ENCODE measurements at places on chromosomes 5 and 9. TPM values are rescaled to one million over a fixed set of nuclear protein-coding genes. Genes with fewer than 3 reads are reported as not detected.

GRCh38 chr5:160799184-160799583, 52.8 kb downstream of the ATP10B start:
- no peak for DNase-seq

Gene PCDH1
- 42.6 TPM for total RNA-seq

- DNase-seq, result no peak
Observed at GRCh38 chr5:79692596-79692995, 3.0 kb downstream of the CMYA5 start.

Gene VCAN
- 3.8 TPM for total RNA-seq

GRCh38 chr5:77444356-77444755, 47.8 kb downstream of the WDR41 start:
- no peak for DNase-seq

DNA sequence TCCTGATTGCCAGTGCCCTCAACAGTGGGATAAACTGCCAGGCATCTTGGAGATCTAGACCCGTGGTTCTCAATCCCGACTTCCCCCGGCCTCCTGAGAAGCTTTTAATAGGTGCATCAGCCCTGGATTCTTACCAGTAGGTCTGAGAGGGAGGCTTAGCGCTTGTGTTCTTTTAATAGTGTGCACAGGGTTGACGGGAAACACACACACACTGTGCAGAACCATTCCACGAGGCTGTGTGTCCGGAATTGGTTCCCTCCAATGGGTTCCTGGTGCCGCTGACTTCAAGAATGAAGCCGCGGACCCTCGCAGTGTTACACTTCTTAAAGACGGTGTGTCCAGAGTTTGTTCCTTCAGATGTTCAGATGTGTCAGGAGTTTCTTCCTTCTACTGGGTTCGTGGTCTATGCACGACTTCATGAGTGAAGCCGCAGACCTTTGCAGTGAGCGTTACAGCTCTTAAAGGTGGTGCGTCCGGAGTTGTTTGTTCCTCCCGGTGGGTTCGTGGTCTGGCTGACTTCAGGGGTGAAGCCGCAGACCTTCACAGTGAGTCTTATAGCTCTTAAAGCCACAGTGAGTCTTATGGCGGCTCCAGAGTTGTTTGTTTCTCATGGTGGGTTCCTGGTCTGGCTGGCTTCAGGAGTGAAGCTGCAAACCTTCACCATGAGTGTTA, 46.6 kb upstream of the PRSS3 start:
- no peak for DNase-seq

DNA sequence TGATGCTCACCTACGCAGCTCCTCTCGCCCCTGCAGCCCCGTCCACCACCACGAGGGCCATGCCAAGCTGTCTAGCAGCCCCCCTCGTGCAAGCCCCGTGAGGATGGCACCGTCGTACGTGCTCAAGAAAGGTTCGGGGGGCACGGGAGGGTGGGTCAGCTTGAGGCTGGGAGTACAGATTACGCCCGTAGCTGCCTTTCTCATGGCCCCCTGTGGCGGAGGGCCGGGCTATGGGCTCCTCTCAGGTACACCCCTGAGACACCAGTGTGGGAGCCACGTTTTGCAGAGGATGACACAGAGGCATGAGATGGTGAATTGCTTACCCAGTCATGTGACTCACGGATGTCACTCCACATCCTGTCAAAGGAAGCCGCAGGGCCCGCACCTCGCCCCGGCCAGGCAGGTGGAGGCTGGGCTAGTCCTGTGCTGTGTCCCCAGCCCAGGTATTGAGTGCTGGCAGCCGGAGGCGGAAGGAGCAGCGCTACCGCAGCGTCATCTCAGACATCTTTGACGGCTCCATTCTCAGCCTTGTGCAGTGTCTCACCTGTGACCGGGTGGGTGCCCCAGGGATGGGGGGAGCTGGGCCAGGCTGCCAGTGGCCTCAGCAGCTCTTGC, 33.7 kb downstream of the USP20 start:
- no peak for DNase-seq

GRCh38 chr9:136599811-136600660, 54.2 kb upstream of the NOTCH1 start:
- no peak for DNase-seq

Gene ANKRD18B
- 0.39 TPM for total RNA-seq

DNA sequence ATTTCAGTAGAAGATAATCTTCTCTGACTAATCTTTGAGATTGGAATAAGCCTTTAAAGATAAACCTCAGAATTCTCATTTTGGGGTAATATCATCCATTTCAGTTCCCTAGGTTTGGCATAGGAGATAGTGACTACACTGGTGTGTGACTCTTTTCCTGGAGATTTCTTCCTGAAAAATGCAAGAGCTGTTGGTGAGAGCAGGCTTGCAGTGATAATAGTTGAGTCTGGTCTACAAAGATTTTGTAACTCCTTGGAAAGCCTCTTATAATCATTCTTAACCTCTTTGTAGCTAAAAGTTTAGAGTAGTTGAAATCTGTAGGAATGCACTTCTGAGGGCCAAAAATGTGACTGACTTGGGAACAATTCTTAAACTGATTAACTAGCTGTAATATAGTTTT, 23.4 kb downstream of the RANBP17 start:
- DNase-seq, result no peak

GRCh38 chr5:68949256-68949655, 144.6 kb upstream of the SLC30A5 start:
- DNase-seq, result no peak

- DNase-seq, result no peak
Observed at GRCh38 chr5:68290847-68291246, 75.3 kb downstream of the PIK3R1 start.

Gene KIF4B
- total RNA-seq, result not detected

GRCh38 chr5:56330806-56331205, 97.7 kb upstream of the ANKRD55 start:
- DNase-seq, result no peak

DNA sequence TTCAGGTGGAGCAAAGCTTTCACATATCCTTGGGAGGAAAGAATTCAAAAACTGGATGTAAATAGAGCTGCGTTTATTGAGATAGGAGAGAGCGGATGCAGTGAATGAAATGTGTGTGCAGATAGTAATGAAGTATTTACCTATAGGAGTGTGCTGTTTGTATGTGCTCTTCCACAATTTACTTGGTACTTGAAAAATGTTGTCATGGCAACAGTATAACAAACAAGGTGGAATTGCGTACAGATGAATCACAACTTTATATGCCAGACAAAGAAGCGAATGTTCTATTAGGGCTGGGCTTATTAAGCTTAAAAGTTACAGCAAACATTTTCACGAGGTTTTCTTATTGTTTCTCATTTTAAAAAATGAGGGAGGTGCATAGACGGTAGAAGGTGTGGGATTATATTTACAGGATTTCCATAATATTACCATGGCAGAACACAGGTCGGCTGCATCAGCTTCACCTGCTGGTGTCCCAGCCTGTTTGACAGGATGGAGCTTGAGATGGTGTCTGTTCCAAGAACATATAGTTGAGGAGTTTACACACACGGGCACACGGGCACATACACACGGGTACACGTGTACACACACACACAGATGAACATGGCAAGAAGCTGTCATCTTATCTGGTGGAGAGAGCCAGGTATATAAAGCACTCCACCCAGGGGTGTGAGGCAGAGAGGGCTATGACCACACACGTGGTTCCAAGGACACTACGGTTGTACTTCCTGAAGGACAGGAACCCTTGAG, 155.7 kb downstream of the RMI1 start:
- no peak for DNase-seq

DNA sequence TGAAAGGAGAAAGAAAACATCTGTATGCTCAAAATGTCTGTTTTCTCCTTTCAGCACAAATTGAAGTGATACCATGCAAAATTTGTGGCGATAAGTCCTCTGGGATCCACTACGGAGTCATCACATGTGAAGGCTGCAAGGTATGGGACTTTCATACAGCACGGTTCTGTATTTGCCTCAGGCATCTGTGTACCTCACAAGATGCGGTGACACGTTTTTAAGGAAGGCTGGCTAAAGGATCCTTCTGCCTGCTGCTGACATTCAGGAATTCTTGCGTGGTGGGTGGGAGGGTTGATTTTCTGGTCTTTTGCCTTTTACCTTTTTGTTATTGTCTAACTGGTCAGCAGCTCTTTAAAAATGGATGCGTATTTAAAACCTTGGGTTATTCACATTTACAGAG, 133.1 kb downstream of the RORB start:
- no peak for DNase-seq

- DNase-seq, result no peak
Observed at GRCh38 chr9:26662476-26662875, 230.1 kb downstream of the CAAP1 start.

DNA sequence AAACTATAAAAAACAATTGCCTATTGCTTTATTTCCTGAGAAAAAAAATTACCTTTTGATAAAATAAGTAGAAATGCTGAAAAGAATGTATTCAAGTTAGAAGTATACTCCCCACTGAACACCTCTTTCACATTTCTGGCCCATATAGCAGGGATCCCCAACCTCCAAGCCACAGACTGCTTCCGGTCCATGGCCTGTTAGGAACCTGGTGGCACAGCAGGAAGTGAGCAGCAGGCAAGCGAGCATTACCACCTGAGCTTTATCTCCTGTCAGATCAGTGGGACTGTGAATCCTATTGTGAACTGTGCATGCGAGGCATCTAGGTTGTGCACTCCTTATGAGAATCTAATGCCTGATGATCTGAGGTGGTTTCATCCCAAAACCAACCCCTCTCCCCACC, 563.9 kb downstream of the RAB3C start:
- no peak for DNase-seq

GRCh38 chr9:120876842-120877240, at the start of gene PHF19:
Gene PHF19, minus strand, starts transcription at chr9:120877188. Its CDS starts 2,447 bp downstream, at chr9:120874741.
- DNase-seq, result no peak

GRCh38 chr5:160311491-160312133, 752 bp downstream of the CCNJL start:
- peak; percentile 60 for DNase-seq

Gene SPAG8
- total RNA-seq, result not detected

- DNase-seq, result no peak
Observed at GRCh38 chr5:173633304-173633703, 16.9 kb upstream of the BOD1 start.

- DNase-seq, result no peak
Observed at GRCh38 chr5:94009161-94009560, 267.8 kb upstream of the POU5F2 start.

Gene AK8
- not detected for total RNA-seq

Gene KIAA0825
- 1.7 TPM for total RNA-seq

- no peak for DNase-seq
Observed at GRCh38 chr9:85942913-85943709, 2.2 kb downstream of the NAA35 start.

DNA sequence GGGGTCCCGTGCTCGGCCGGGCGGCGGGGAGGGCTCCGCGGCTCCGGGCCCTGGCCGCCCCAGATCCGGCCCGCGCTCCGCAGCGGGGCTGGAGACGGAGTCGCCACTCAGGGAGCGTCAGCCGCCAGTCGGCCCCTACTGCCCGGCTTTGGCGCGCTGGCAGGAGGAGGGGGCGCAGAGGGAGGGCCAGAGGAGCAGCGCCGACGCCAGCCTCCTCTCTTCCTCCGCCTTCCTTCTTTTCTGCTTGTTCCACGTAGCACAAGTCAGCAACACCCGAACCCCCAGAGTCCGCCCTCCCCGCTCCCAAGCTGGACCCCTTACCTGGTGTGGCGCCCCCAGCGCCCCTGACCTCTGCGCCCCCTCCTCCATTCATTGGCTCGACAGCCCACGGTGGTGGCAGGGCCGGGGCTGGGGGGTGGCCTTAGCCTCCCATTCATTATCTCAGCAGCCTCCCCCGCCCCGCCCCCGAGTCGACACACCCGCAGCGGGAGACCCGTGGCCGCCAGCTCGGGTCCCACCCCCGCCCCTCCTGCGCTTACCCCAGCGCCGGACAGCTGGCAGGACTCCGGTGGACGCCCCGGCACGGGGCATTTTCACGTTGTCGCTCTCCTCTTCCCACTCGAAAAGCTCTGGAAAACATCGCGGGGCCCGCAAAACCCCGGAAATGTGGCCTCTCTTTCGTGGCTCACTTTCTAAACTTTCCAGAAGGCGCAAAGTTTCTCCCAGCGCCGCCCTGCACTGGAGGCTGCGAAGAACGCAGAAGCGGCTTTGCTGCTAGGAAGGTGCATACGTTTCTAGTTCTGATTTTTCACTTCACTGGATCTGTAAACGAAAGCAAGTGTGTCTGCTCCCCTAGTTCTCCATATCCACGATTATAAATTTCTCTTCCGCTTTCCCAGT, at the start of gene LPAR1:
Gene LPAR1 (minus strand): TSS at position 140 of the 900 bp plus-strand sequence. CDS start 66,353 bp downstream, outside the sequence.
- peak; percentile 44 for DNase-seq

DNA sequence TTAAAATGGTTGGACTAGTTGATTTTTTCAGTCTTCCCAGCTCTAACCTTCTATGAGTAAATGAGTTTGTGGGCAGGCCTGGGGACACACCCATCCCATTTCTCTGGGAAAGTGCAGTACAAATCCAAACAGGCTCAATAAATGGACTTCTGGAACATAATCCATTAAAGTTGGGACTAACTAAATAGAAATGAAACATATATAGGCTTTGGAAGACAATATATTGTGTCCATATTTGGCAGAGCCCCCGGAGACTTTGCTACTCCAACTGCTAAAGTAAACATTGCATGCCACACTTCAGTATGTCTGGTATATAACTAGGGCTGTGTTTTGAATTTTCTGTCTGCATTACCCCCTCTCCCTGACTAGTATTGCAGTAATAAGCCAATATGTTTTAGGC, 191.4 kb upstream of the DAB2 start:
- DNase-seq, result no peak

DNA sequence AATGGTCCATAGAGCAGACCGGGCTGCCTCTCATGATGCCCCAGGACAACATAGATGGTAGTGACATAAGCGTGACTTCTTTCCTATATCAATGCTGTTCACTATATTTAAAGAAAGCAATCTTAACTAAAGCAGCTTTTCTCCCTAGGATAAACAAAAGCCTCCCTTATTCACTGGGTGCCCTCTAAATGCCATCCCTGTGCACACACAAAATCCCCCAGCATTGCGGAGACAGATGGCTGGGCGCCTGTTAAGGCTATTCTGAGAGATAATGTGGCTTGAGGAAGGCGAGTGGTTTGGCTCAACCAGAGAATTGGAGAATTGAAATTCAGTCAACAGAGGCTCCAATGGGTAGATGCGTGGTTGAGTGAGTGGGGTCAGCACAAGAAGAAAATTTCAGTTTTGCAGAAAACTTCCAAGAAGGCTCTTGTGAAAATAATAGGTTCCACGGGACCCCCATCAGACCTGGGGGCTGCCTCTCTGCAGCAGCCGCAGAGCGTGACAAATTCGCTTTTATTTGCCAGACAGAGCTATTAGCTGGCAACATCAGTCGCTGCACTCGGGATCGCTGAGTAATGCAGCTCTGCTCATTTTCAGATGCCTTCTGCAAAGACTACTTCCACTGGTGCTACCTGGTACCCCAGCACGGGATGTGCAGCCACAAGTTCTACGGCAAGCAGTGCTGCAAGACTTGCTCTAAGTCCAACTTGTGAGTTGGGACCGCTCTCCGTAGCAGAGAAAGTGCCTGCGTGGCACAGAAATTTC, 103.9 kb upstream of the ICE1 start:
- no peak for DNase-seq

DNA sequence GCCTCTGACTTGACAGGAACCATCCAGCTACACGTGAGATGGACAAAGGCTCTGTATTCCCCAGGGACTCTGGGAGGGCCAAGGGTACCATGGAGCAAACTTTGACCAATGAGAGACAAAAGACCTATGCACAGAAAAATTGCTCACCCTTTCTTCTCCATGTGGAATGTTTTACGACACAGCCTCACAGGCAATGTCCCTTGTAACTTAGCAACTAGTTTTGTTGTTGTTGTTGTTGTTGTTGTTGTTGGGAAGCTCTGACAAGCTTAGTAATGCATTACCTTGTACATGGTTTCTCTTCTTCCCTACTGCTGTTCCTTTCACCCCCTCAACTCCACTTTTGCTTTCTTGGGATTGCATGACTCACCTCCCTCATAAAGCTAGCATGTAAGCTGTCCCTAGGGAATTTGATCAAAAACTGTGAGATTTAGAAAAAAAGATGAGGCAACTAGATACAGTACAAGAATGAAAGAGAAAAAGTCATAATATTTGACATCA, 550.9 kb downstream of the RAB3C start:
- no peak for DNase-seq

Data from right lobe of liver (tissue), 6 donors.